ENCODE measurements at places on chromosomes 5 and 9.
A peak's percentile ranks its signal among the peaks of the same experiment; 100 is the strongest.

DNA sequence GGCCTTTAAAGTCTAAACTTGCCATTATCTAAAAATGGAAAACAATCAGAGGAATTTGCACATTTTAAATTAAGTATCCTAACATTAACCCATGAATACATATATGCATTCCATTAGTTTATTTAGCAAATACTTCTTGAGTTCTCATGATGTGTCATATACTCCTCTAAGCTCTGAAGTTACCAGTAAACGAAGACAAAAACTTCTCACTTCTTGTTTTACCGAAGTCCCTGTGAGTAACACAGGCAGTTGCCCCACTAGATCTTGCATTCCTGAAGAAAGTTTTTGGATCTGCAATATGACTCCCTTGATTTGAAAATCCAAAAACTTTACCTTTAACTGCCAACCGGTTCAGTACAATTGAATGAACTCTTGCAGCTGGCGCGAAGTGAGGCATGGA is 439.0 kb upstream of the MPDZ start:
- DNase-seq, result no peak

- DNase-seq, result no peak
Measured at GRCh38 chr5:118905196-118905595, 83.2 kb downstream of the DTWD2 start.

DNA sequence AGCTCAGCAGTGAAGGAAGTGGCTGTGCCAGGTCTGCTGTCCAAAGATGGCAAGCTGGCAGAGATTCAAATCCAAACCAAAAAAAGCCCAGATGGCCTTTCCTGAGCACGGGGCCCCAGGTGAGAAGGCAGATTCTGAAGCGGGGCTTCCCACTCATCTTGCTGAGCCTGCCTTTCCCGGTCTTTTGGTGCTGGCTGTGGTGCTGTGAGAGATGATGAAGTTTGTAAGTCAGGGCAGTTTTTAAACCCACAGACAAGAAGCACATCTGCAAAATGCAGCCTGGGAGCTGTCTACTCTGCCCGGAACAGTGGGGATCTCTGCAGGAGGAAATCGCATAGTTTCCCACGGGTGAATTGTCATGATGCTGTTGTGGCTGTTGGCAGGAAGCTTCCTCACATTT is 85.0 kb upstream of the IRX4 start:
- no peak for DNase-seq

GRCh38 chr5:107771926-107772325 is 101.2 kb upstream of the EFNA5 start:
- DNase-seq, result no peak

DNA sequence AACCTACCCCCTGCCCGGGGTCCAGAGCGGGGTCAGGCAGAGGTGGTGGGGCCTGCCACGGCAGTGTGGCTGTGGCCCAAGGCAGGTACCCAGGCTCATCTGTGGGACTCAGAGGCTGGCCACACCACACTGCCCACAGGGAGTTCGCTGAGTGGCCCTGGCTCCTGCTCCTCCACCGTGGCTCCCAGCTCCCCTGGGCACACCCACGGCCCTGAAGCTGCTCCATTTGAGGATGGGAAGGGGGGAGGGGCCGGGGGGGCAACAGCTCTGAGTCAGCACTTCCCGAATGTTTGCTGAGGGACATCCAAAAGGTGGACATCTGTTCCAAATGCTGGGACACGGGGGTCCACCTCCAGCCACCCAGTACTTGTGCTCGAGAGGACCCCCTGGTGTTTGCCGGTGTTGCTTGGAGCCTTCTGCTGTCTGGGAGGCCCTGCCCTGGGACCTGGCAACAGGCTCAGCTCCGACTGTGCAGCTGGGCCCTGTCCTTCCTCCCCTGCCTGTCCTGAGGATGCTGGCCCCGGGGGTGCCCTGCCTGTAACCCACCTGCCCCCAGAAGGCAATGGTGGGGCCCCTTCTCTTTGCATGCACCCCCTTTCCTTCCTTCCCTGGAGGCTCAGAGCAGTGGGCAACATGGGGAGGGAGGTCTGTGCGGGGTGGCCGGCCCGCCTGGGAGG is 2.5 kb upstream of the NRARP start:
- DNase-seq, result no peak

GRCh38 chr5:121273833-121274433 is 577.7 kb upstream of the FTMT start:
- DNase-seq, result no peak

- DNase-seq, result peak; percentile 44
Measured at GRCh38 chr9:18442629-18443491, 31.1 kb upstream of the ADAMTSL1 start.

- no peak for DNase-seq
Measured at GRCh38 chr9:91059713-91060112, 258.1 kb downstream of the SYK start.

DNA sequence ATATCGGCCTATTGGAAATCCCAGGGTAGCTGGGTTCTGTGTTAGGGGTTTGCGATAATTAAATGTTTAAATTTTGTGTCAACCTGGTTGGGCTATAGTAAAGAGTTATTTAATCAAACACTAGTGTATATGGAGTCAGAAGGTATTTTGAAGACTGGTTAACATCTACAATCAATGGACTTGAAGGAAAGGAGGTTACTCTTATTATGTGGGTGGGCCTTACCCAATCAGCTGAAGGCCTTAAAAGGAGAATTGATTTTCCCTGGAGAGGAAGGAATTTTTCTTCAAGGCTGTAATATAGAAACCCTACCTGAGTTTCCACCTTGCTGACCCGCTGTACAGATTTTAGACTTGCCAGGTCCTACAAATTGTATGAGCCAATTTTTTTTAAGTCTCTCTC is 411.4 kb downstream of the IRX1 start:
- no peak for DNase-seq

DNA sequence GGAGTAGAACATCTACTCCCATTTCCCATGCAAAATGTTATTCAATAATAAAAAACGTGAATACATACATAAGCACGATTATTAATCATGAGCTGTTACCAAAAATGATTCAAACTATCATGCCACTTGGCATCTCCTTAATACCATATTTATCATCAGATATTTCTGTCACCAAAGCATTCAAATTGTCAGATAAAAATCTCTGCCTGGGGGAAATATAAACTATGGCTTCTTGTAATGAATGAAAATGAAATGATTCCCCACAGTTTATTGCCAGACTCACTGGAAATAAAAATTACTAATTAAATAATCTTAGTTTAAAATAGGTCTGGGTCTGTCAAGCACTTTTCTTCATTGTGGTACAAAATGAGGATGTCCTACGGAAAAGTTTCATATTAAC is 265.4 kb downstream of the EDIL3 start:
- DNase-seq, result no peak

GRCh38 chr9:134651226-134651905 is 9.8 kb downstream of the COL5A1 start:
- DNase-seq, result no peak

- DNase-seq, result peak; percentile 33
Measured at GRCh38 chr5:80408484-80409366, 861 bp downstream of the ZFYVE16 start.

- no peak for DNase-seq
Measured at GRCh38 chr9:109267555-109267954, 53.3 kb downstream of the EPB41L4B start.

DNA sequence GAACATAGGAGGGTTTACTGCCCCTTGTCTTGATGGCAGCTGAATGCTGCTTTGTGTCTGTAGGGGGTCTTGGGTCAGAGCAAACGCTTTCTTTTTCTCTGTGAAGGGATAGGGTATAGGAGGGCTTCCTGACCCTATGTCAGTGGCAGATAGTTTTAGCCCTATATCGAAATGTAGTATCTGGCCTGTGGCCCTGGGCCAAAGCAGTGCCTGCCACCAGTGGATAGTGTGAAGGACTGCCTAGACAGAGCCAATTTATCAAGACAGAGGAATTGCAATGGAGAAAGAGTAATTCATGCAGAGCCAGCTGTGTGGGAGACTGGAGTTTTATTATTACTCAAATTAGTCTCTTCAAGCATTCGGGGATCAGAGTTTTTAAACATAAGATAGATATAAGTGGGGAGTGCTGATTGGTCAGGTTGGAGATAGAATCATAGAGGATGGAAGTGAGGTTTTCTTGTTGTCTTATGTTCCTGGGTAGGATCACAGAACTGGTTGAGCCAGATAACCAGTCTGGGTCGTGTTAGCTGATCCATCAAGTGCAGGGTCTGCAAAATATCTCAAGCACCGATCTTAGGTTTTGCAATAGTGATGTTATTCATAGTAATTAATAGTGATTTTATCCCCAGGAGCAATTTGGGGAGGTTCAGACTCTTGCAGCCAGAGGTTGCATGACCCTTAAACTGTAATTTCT is 178.5 kb downstream of the GDNF start:
- no peak for DNase-seq

DNA sequence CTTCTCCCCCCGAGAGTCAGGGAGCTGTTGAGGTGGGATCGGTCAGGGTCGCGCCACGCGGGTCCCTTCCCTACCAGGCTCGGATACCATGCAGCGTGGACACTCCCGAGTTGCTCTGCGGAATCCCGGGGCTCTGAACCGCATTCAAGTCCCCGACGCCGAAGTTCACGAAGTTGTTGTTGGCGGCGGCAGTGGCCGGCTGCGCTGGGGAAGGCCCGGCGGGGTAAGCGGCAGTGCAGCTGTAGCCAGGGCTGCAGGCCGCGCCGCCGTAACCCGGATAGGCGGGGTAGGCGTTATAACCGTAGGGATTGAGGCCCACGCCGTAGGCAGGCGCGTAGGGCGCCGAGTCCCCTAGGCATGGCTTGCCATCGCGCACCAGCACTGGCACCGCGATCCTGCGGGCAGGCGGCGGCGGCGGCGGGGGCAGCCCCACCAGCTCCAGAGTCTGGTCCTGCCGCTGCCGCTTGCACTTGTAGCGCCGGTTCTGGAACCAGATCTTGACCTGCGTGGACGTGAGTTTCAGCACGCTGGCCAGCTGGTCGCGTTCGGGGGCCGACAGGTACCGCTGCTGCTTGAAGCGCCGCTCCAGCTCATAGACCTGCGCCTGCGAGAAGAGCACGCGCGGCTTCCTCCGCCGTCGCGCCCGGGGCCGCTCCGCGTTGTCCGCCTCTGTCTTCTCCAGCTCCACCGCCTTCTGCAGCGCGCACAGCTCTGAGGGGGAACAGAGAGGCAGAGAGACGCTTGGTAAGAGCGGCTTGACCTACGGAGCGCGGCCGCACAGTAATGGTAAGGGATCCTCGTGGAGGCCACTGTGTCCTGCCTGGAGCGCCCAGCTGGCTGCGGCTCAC is 2.3 kb downstream of the NKX2-5 start:
- DNase-seq, result no peak

DNA sequence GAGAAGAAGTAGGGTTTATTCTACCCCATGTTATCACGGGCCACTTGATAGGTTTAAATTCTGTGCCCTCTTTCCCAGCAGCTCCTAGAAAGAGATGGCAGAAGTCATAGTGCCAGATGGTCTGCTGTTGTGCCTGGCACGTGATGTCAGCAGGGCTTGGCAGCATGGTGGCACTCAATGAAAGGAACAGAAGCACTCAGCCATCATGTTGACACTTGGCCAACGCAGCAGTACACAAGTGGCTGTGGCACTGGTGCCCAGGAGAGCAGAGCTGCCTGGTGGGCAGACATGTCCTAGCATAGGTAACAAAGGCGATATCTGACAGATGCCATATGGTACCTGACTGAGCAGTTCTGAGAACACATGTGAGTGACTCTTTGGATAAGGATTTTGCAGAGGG is 796.4 kb upstream of the ACO1 start:
- DNase-seq, result no peak

GRCh38 chr9:107874137-107874536 is 384.6 kb upstream of the KLF4 start:
- no peak for DNase-seq

- DNase-seq, result no peak
Measured at GRCh38 chr5:41097642-41098041, 26.5 kb upstream of the MROH2B start.

DNA sequence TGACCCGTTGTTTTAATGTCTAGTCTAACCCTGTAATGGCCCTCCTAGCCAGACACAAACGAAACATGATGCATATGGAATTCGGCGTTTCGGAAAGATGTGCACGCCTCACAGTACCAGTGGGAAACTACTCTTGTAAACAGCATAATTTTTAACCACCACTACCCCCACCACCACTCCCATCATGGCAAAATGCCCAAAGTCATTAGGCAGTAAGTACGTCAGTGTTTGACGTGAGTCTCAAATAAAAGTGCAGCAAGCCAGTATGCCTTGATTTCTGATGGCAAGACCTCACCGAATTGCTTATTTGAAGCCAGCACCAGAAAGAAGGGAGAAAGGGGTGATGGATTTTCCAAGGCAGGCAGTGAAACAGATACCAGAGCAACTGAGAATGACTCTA is 71.4 kb downstream of the ADRB2 start:
- DNase-seq, result no peak

- DNase-seq, result peak; percentile 71
Measured at GRCh38 chr9:105414947-105415661, 32.7 kb upstream of the FSD1L start.

- DNase-seq, result no peak
Measured at GRCh38 chr5:98839469-98840383, 66.3 kb downstream of the RGMB start.

DNA sequence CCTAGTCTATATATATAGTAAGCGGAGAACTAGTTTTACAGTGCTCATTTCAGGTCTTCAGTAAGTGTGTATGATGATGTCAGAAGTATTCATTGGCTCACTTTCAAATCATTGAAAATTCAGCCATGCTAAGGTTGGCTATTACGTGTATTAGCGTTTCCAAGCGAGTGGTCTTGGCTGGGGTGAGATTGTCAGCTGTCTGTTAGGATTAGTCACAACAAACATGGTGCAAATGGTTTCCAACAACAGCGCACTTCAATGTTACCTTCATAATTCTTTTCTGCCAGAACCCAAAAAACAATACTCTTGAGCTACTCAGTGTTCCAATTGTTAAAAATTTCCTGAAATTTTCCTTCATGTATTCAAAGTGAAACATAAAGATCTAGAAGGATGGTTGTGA is 283.0 kb downstream of the AOPEP start:
- DNase-seq, result no peak

DNA sequence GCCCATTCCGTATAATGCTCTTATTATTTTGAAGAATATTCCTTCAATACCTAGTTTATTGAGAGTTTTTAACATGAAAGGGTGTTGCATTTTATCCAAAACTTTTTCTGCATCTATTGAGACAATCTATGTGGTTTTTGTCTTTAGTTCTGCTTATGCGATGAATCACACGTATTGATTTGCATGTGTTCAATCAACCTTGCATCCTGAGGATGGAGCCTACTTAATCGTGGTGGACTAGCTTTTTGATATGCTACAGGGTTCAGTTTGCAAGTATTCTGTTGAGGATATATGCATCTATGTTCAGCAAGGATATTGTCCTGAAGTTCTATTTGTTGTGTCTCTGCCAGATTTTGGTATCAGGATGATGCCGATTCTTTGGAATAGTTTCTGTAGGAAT is 1070.3 kb upstream of the CDH18 start:
- DNase-seq, result no peak

All from MM.1S (cell line).